ACHN (cell line): ENCODE measurements at places on chromosomes 1 and 21.

DNA sequence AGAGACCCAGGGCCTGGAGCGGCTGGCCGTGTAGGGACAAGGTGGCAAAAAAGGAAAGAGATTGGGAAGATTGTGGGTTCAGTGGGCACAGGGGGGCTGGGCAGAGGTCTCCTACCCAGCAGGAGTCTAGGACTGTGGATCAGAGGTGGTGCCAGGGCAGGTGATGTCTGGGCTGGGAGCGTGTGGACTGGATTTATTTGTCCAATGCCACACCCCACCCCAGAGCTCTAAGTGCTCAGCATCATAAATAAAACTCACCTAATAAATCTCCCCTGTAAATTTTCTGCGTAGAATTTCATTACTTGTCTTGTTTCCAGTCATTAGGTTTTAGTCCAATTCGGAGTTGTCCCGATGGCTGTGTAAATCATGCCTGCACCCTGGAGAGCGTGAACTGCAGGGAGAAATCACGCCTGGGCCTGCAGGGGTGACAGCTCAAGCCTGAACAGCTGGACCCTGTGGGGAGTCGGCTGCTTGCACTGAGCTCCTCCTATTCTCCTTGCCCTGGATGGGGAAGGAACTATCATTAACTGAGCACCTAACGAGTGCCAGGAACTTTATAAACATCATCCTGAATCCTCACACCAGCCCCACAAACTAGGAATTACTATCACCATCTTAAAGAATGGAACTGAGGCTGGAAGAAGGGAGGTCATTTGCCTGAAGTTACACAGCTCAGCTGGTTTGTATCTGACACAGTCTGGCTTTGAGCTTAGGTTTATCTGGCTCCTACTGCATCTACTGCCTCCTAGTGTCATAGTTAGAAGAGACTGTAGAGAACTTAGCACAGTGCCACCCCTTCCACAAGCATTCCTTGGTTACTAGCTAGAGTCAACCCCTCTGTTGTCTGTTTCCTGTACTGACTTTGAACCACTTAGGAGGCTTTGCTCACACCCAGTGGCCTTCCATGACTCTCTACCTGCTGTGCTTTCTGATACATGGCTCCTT, 25.0 kb upstream of the POU3F1 start:
- peak; percentile 43 for DNase-seq

DNA sequence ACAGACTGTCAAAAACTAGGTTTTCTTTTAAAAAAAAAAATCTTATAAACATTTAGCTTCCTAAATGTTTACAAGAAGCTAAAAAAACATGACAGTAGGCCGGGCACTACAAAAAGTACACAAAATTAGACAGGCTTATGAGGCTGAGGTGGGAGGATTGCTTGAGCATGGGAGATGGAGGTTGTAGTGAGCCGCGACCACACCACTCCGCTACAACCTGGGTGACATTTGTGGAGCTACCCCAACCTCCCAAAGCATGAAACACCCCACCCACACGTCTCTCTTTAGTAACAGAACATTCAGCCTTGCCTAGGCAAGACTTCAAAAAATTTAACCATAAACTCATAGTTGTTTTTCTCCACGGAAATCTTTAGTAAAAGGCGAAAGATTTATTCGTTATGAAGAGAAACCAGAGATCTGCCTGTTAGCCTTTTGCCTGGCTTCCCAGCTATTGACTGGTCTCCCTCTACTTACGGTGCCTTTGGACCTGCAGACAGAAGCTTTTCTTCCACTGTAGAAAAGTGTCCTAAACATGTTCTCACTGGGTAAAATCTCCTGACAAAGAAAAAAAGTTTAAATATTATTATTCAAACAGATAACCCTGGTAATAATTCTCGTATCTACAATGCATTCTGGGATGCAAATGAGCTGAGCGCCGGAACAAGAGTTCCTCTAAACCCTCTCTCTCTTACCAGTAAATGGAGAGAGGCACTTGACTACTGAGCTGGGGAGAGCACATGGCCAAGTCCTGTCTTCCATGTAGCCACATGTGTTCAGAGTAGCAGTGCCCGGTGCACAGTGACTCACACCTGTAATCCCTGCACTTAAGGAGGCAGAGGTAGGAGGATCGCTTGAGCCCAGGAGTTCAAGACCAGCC, 9.2 kb downstream of the RNU5D-1 start:
- DNase-seq = peak; percentile 97

- no peak for DNase-seq
These were observed 17.2 kb downstream of the ATP1A1 start for GRCh38 chr1:116390195-116390594.

DNA sequence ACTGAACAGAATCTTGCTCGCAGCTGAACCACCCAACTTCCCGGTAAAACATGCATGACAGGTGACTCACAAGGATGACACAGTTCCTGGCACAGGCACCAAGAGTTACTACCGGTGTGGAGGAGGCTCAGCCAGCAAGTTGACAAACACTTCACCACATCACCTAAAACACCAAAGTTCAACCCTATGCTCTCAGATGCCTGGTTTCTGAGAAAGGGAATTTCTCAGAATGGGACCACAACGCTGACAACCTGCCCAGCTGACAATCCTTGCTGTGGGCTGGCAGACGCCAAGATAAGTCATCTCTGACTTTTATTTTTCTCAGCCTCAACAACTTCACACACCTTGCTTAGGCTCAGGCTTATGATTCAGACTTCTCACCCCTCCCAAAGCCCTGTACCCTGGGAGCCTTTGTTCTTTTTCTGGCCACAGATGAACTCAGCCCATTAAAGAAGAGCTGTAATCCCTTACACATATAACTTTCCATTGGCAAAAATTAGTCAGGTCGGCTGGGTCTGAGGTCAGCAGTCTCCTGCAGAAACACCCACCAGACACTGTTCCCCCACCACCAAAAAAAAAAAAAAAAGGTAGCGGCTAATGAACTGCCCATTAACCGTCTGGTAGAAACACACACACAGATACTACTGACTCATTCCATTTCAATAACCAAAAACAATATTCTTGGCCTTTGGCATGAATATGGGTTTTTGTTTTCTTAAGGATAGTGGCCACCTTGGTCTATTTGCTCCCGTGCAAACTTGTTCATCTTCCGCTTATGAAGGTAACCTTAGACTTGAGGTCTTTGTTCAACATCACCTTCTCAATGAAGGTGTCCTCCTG, 10.8 kb upstream of the TIAM1 start:
- DNase-seq = peak; percentile 76

- no peak for DNase-seq
These were observed 439.3 kb downstream of the USP25 start for GRCh38 chr21:16169102-16169511.

- peak; percentile 75 for DNase-seq
These were observed 4.5 kb upstream of the CD101 start for GRCh38 chr1:116997066-116997465.

GRCh38 chr1:231743966-231744365, 117.4 kb downstream of the DISC1 start:
- no peak for DNase-seq

DNA sequence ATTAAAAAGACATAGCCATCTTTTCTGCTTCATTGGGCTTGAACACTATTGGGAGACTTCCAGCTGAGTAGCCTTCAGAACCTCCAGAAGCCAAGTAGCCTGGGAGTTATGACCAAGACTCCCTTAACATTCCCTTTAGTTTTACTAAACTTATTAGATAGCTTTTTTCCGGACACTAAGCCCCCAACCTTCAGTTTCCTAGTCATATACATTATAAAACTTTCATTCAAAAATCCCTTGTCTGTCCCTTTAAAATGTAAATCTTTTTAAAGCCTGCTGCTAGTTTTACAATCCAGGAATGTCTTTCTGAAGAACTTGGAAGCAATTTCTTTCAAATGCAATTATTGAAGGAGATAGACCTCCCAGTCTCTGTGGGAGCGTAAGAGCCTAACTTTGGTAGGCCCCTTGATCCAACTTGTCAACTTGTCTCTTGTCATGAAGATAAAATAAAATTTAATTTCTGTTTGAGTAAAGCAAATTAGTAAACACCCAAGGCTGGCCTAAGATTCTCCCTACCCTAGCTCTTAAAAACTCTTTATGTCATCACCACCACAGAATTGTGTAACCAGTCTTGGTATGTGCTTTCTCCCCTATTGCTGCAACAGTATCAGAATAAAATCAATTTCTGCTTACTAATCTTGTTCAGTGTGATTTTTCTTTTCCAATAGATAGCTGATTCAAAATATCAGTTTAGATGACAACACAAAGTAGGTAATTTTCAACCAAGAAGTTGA, 796.2 kb downstream of the PLA2G4A start:
- DNase-seq = no peak

GRCh38 chr21:15050568-15051377, 14.0 kb downstream of the NRIP1 start:
- DNase-seq = no peak

- no peak for DNase-seq
These were observed 55.7 kb downstream of the PLD5 start for GRCh38 chr1:242468784-242469183.

GRCh38 chr1:214895011-214895600, 187.4 kb upstream of the KCNK2 start:
- no peak for DNase-seq

DNA sequence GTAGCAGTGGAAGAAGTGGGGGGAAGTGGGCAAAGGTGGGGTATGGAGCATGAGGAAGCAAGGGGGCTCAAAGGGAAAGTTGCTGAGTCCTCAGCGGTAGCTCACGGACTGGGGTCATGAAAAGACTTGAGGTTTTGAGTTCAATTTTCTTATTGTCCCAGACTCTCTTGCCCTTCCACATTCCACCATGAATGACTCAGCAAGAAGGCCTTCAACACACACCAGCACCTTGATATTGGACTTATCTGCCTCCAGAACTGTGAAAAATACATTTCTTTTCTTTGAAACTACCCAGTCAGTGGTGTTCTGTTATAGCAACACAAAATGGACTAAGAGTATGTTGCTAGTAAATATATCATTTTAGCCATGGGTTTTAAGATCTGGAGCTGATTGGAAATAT, 17.3 kb upstream of the RHBDL2 start:
- peak; percentile 19 for DNase-seq

DNA sequence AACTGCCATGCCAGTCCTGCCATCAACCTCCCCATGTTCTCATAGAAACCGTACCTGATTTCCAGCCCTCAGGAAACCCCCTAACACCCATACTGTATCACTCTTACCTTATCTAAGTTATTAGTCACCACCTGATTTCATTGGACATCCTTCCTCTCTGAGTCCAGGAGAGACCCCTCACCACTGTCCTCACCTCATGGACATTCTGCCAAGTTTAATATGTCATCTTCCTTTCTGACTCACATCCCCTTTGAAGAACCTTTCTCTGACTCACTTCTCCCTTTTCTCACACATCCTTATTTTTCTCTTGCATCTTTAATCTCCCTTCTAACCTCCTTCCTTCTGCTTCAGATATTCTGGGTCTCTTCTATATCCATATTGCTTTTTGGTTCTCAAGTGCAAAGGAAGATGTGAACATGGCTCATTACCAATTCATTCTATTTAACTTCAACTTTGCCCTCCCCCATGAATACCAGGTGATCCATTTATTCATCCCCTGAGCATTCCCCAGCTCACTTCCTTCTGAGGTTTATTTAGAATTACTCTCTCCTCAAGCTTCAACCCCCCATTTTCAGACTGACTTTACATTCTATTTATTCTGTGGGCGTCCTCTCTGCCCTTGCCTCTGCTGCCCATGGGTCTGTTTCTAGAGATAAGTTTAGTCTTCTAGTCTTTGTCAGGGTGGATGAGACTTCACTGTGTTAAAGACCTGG, 206.8 kb upstream of the ESRRG start:
- peak; percentile 41 for DNase-seq

DNA sequence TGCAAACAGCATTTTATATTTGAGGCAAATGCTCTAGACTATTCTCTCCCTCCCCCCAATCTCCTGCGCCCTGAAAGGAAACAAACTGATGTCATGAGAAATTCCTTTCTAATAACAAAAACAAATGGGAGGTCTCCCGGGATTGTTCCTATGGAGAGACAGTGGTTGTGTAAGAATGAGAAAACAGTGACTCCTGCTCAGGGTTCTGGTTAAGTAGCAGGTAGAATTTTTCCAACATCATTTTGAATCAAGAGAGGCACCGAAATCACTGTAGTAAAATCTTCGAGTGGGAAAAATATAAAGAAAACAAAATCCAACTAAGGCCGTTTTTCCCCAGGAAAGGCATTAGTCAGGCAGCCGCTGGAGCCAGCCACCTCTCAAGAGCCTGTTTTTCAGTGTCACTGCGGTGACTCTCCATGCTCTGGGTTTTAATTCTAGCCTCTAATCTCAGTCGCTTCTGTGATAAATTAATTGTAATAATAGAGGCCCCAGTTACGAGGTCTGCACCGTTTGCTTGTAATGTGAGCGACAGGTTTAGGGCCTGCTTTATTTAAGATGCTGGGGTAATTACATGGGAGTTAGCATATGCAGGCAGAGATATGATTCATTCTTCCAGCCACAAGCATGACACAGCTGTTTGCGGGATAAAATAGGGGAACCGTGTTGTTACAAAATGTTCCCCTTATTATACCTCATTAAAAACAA, 80.3 kb downstream of the RNF220 start:
- DNase-seq = no peak
